HFFc6 (cell line): ENCODE measurements at places on chromosomes 12 and 14. TPM values are rescaled to one million over a fixed set of nuclear protein-coding genes. Genes with fewer than 3 reads are reported as not detected.

DNA sequence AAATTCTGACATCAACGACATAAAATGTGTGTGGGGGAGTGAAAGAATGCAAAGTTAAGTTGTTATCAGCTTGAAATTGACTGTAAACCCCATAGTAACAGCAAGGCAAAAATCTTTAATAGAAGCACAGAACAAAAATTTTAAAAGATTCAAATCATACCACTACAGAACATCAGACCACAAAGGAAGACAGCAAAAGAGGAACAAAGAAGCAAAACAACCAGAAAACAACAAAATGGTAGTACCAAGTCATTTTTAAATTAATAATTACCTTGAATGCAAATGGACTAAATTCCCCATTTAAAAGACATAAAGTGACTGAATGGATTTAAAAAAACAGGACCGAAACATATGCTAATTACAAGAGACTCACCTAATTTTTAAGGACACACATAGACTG lies 31.3 kb downstream of the A2M start:
- DNase-seq, result no peak

DNA sequence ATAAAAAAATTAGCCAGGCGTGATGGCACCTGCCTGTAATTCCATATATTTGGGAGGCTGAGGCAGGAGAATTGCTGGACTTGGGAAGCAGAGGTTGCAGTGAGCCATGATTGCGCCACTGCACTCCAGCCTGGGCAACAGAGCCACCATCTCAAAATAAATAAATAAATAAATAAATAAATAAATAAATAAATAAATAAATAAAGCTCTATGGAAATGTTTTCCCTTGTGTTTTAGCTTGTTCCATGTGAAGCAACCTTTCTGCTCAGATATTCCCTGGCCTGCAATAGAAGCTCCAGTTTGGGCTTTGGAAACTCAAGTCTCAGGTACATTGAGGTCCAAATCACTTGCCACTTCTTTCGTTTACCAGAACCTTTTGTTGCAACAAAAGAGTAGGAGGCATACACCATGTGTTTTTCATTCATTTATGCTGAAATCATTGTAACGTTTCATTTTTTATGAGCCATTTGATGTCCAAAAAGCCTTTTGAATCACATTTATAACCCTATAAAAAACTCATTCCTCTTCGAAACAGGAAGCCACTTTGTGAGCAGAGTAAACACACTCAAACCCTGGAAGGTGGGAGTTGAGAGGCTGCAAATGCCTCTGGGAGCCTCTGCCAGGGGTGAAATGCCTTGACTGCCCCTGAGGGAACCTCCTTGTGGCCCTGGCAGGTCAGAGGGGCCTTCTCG lies 376.6 kb upstream of the TBX3 start:
- no peak for DNase-seq

- no peak for DNase-seq
Observed at GRCh38 chr12:14505626-14506596, 61.8 kb downstream of the PLBD1 start.

- peak; percentile 77 for DNase-seq
Observed at GRCh38 chr14:25150934-25151790, 101.2 kb upstream of the STXBP6 start.

GRCh38 chr14:103280278-103280928 lies 53.6 kb upstream of the EIF5 start:
- peak; percentile 17 for DNase-seq

The ITPR2 gene
- 7.6 and 9.5 TPM in 2 replicates for total RNA-seq

The GOLGA3 gene
- total RNA-seq, result 103 to 117 TPM (median 115 TPM) in 3 replicates
